ENCODE measurements at places on chromosomes 1 and 21. TPM values are rescaled to one million over a fixed set of nuclear protein-coding genes. Genes with fewer than 3 reads are reported as not detected.

Gene TRIM46
- total RNA-seq, result 0.94 TPM

Gene CLDN17
- not detected for total RNA-seq

- no peak for DNase-seq
Measured at GRCh38 chr1:114109981-114110380, 43.7 kb downstream of the SYT6 start.

GRCh38 chr1:227136210-227136820, 182.0 kb downstream of the CDC42BPA start:
- DNase-seq, result no peak

- no peak for DNase-seq
Measured at GRCh38 chr1:205571747-205572146, 60.1 kb downstream of the ELK4 start.

DNA sequence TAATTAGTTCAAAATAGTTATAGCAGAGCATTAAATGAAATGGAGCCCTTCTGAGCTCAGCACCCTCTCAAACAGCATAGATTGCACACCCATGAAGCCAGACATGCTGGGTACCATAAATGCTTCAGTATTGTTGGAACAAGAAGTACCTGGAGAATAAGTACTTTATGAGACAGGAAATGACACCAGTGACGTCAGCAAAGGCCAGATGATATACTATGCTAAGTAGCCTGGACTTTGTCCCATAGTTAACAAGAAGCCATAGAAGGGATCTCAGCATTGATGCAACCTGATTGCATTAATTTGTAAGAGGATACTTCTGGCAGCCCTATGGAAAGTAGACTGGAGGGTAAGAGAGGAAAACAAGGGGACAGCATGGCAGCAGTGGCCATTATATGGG, 16.3 kb upstream of the GADD45A start:
- no peak for DNase-seq
